Liver (tissue), 10 donors: ENCODE measurements at places on chromosomes 1 and 21. TPM values are rescaled to one million over a fixed set of nuclear protein-coding genes. Genes with fewer than 3 reads are reported as not detected.

Gene ABCB10
- polyA plus RNA-seq: 6.2 TPM

Gene BMP8B
- polyA plus RNA-seq: 0.19 TPM

Gene ARTN
- polyA plus RNA-seq: not detected

Gene LMX1A
- polyA plus RNA-seq: not detected

Gene FAM72C
- 0.13 TPM for polyA plus RNA-seq

Gene CELA2A
- not detected for polyA plus RNA-seq

Gene OPRD1
- polyA plus RNA-seq: 0.01 TPM

Gene RNF223
- not detected for polyA plus RNA-seq

Gene RGS7
- polyA plus RNA-seq: not detected

Gene PDC
- not detected for polyA plus RNA-seq

Gene GBP2
- 10.4 TPM for polyA plus RNA-seq

Gene OLIG2
- not detected for polyA plus RNA-seq

Gene DNAJC28
- 0.83 TPM for polyA plus RNA-seq

Gene IL24
- polyA plus RNA-seq: not detected

Gene IL10
- polyA plus RNA-seq: 0.54 TPM

Gene GSTM1
- polyA plus RNA-seq: 221 TPM

Gene KCNT2
- 6.1 TPM for polyA plus RNA-seq
